ENCODE measurements at places on chromosomes 16 and 17. TPM values are rescaled to one million over a fixed set of nuclear protein-coding genes. Genes with fewer than 3 reads are reported as not detected.

Gene CD300H
- not detected for total RNA-seq

Gene KRTAP16-1
- not detected for total RNA-seq

Gene MYO15A
- total RNA-seq, result 3.1 TPM

Gene SLC5A11
- total RNA-seq, result 1.8 TPM

Measured in cardiac ventricle fibroblast (primary cell).